ENCODE measurements at places on chromosomes 3 and 15. TPM values are rescaled to one million over a fixed set of nuclear protein-coding genes. Genes with fewer than 3 reads are reported as not detected.

DNA sequence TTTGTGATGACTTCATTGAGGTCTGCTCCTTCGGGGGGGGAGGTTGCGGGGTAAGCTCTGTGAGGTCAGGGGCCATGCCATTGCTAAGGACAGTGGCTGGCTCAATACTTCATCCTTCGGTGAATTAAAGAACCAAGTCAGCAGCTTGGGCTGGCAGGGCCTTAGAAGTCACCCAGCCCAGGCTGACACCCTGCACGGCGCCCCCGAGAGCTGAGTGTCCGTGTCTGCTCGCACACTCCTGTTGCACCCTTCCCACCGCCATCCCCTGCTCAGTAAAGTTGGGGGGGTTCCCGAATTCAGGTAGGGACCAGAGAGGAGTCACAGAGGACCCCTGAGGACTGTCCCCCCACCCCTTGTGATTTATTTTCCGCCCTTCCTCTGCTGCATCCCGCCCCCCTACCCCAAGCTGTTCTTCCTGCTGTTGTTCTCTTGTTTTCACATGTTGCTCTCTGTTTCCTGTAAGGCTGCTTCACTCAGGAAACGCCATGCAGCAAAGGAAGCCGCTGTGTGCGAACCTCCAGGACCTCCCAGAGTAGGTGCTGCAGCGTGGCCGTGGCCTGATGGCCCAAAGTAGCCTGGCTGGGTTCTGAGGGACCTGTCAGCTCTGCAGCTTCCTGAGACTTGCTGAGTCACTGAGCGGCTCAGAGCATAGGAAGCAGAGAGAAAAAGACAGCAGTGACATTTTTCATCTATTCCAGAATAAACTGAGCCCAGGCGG, 14.4 kb downstream of the EFCC1 start:
- DNase-seq, result no peak

DNA sequence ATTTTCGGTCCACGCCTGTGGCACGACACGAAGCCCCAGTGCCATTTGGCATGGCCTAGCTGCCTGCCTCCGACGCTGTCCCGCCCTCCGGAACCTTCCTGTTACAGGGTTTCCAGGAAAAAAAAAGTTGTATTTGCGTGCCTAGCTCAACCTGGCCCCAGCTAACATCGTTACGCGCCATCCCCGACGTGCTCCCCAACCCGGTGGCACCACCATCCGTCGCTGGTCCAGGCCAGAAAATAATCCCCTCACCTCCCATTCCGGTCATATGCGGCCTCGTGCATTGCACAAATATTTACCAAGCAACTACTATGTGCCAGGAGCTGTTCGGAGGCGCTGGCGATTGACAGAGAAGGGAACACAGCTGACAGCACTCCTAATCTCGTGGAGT, 1.4 kb upstream of the CYP1A1 start:
- peak; percentile 38 for DNase-seq

- no peak for DNase-seq
These were observed 1.2 kb downstream of the SS18L2 start for GRCh38 chr3:42591811-42592210.

DNA sequence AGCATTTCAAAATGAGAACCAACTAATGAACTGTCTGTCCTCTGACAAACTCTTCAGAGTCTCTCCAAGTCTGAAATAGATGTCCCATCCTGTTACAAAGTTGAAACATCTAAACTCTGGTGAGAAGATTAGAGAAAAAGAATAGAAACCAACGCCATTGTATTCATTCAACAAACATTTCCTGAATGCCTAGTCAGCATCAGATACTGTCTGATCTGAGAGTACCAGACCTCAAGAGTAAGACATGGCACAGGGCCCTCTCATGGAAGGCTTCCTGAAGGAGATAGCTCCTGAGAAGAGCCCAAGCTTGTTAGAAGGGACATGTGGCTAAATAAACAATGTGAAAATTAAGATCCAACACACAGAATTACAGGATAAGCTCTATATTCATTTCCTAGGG, 164.1 kb upstream of the LRRN1 start:
- no peak for DNase-seq

DNA sequence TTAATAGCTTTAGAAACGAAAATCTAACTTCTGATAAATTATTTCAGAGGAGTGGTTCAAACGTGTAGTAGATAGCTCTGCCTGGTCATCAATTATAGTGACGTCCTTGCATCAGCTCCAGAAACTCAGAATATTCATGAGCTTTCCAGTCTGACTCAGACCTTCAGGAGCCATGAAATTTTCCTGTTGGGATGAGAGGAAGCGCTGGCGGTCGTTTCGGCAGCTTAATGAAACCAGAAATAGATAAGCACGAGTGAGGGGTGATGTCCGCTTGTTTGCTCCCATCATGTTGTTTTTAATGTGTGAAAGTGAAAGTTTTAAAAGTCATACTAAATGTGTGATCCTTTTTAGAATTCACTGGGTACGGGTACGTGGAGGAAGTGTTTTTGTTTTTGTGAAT, 141.1 kb downstream of the PGPEP1L start:
- peak; percentile 66 for DNase-seq

The GADL1 gene
- total RNA-seq, result 0.97 TPM

The PP2D1 gene
- total RNA-seq, result not detected

DNA sequence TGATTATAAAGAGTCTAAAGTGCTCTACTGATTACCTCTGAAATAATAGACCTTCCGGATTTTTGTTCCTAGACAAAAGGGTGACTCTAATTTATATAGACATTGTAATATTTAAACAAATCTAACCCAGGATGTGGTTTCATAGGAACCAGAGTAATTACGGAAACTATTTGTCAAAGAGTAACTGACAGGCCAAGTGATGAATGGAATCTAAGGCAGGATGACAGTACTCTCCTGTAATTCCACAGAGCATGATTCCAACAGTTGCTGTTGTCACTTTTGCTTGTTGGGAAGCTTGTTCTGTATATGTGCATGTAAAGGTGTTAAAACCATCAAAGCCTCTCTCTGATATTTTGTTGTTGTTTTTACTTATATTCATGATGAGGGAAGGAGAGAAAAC, 1141.0 kb downstream of the IGSF11 start:
- no peak for DNase-seq

- no peak for DNase-seq
These were observed 65.6 kb downstream of the ATP10A start for GRCh38 chr15:25797511-25797935.

DNA sequence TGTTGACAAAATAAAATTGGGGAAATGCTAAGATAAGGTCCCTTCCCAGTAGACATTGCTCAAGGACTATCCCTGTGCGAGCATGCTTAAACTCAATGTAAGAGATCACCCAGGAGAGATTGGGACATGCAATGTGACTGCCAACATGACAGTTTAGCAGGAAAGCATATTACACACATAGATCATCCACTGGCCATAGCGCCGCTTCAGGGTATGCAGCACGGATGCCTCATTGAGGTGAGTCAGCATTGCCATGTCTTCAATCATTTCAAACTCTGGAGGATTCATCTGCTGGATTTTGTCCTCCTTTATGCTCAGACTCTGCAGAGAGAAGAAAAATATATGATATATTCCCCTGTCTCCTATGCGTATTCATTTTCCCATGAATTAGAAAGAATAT, 8.9 kb downstream of the MYH15 start:
- DNase-seq, result no peak

DNA sequence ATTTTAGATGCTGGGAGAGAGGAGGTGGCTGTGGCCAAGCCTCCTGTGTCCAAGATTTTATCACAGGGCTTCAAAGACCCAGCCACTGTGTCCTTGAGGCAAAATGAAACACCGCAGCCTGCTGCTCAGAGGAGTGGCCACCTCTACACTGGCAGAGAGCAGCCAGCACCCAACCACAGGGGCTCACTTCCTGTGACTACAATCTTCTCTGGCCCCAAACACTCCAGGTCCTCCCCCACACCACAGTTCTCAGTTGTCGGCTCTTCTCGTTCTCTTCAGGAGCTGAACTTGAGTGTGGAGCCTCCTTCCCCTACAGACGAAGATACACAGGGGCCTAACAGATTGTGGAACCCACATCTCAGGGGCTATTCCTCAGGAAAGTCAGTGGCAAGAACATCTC, 45.6 kb downstream of the CDAN1 start:
- DNase-seq, result no peak

DNA sequence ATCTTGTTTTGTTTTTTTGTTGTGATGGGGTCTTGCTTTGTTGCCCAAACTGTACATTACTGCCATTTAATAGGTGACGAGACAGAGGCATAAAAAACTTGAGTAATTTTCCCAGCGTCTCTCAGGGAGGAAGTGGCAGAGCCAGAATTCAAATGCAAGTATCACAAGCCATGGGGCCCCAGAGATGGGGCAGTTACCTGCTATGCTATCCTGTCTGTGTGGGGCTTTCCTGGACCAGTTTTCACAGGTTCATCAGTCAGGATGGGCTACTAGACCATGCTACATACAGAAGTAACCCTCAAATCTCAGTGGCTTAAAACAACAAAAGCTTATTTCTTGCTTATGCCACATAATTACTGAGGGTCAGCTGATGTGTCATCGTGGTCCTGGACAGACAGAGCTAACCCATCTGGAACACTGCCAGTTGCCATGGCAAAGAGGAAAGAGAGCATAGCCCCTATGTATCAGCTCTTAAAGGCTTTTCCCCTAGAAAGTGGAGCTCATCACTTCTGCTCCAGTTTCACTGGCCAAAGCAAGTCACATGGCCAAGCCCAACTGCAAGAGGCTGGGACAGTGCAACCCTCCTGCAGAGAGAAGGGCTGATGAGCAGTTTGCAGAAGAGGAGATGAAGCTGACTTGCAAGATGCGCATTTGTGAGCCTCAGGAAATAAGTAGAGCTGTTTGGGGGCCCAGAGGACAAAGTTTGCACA, 31.7 kb upstream of the SYNM start:
- DNase-seq, result peak; percentile 9

The IGSF10 gene
- total RNA-seq, result 0.94 TPM
